ENCODE measurements at places on chromosomes 16 and 17.

- no peak for DNase-seq
Measured at GRCh38 chr17:40171750-40172149, 5.5 kb upstream of the RAPGEFL1 start.

DNA sequence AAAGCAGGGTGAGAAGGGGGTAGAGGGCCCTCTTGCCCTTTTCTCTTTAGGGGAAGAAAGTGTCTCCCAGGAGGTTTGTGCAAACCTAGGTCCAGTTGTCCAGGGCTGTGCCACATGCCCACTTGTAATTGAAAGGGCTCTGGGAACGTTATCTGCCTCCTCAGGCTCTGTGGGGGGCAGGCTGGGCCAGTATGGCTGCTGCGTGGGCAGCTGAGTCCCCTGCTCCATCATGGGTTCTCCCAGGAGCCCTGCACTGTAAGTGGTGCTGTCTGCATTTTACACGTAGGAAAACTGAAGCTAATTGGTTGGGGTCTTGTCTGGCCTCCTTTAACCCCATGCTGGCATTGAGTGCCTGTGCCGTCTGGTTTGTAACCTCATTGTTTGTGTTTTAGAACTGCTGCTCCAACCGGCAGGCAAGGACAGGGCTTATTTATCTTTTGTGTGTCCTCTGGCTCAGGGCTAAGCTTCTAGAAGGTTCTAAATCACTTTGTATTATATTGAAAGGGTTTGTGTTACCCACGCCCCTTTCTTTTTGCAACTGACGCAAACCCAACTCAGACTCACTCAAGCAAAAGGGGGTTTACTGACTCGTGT is 117.7 kb upstream of the CIBAR2 start:
- no peak for DNase-seq

- DNase-seq: no peak
Measured at GRCh38 chr17:48613862-48614694, 1.0 kb downstream of the HOXB8 start.

DNA sequence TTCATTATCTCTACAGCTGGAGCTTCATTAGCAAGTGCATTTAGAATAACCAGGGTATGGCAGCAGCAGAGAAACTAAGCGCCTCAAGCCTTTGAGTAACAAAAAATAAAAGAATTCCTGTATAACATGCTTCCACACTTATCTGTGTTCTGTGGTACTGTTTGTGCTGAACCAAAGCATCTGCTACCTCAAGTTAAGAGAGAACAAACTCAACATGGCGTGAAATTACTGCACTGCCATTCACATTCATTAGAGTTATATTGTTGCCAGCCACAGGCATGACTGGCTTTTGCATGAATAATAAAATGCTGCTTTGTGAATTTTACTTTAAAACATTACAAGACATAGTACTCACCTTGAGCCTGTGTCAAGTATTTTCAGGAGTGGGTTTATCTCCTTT is 76.6 kb downstream of the NLK start:
- no peak for DNase-seq

DNA sequence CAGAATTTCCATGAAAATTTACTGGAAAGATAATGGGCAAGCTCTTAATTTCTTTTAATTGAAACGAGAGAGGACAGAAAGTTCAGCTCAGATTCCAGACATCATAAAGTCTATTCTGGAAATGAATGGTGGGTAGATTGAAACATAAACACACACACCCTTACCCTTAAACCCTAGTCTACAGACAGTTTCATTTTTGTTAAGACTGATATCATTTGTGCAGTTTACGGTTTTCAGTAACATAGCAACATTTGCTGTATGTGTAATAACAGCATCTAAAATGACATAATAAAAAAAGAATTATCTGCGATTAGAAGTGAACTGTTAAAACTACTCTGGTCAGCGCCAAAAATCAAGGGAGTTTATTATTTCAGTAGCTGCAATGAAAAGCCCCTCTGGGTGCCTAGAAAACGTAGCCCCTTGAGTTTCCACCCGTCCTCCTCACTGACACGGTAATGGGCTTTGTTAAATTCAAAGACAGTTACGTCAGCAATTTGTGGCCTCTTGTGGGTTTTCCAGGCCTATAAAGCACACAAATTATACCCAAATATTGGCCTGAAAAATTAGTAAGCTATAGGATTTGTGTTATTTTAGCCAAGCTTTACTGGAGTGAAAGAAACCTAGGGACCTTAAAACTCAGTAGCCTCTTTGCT is 520.6 kb upstream of the SOX9 start:
- DNase-seq: no peak

GRCh38 chr16:69110406-69110805 is 5.0 kb downstream of the HAS3 start:
- DNase-seq: no peak

DNA sequence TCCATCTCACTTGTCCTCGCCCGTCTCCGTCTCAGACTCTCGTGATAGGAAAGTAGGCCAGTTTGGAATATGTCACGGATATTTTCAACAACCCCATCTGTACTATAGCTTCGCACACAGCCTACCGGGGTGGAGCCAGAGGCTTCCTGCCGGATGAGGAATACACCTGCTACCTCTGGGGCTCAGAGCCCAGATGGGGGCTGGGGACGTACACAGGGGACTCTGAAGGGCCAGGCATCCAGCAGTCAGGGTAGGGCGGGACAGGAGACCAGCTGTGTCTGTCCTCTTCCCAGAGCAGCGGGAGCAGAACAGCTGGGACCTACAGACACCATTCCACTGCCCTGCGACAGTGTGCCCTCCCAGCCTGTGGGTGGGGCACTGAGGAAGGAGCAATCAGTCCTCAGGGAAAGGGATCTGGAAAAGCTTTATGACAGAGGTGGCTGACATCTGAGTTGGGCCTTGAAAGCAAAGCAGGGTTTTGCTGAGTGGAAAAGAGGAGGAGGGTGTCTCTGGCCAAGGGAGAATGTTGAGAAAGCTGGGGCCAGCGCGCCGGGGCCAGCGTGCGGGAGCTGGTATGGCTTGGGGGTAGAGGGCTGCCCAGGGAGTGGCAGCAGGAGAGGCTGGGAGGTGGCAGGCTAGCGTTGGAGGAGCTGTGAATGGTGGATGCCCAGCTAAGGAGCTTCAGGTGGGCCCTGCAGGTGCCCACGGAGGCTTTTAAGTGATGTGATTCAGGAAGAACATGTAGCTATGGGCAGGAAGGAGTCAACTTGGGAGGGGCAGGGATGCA is 11.5 kb upstream of the SRCIN1 start:
- no peak for DNase-seq

GRCh38 chr17:57552114-57552624 is 192.9 kb downstream of the CCDC182 start:
- no peak for DNase-seq

DNA sequence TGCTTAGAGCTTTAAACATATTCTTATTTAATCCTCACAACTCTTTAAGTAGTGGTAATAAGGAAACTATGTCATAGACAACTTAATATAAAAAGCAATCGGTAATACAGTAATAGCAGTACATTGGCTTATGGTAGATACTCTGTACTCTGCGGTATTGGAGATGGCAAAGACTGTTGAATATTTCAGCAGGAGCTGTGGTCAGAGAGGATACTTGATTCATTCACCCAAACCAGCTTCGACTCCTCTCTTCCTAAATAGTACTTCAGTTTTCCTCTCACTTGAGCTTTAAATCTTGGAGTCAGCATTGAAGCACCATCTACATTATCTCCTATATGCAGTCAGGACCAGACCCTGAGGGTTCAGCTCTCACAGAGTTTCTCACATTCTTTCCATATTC is 169.3 kb downstream of the CYB561 start:
- no peak for DNase-seq

GRCh38 chr16:65956100-65956499 is 410.4 kb upstream of the CDH5 start:
- no peak for DNase-seq

- no peak for DNase-seq
Measured at GRCh38 chr16:73355981-73356380, 308.1 kb upstream of the ZFHX3 start.

DNA sequence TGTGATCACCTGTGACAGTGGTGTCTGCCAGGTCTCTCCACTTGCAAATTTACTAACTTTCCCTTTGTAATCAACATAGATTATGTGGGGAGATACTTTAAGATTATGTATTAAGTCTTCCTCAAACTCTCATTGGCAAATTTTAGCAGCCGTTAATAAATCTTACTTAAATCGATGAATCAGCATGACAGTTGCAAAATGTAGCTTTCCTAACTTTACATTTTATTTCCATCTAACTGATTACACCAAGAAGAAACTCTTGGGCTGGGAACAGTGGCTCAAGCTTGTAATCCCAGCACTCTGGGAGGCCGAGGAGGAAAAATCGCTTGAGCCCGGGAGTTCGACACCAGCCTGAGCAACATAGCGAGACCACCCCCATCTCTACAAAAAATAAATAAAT is 23.3 kb upstream of the CPNE2 start:
- DNase-seq: no peak

GRCh38 chr16:54362591-54363206 is 76.1 kb upstream of the IRX3 start:
- DNase-seq: no peak

- no peak for DNase-seq
Measured at GRCh38 chr17:1779571-1780131, 17.8 kb downstream of the SERPINF1 start.

- DNase-seq: no peak
Measured at GRCh38 chr17:80996422-80997305, 5.0 kb downstream of the CHMP6 start.

- no peak for DNase-seq
Measured at GRCh38 chr17:78379131-78379491, 662 bp downstream of the PGS1 start.

- peak; percentile 44 for DNase-seq
Measured at GRCh38 chr16:58511933-58512815, 3.1 kb upstream of the SETD6 start.

DNA sequence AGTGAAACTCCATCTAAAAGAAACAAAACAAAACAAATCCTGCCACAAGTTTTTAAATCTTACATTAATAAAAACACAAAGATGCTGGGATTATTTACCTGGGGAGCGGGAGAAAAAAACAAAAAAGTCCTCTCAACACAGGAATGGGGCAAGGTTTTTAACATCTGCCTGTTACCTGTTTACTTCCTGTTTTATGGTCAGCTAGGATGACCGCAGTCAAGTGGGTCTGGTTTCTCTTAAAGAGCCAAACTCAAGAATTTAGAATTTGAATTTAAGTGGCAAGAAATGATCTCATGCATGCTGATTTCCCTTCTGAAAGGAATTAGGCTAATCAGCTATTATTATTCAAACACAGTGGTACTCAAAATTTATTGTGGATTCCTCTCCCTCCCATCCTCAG is 39.7 kb upstream of the TBC1D3K start:
- DNase-seq: no peak

DNA sequence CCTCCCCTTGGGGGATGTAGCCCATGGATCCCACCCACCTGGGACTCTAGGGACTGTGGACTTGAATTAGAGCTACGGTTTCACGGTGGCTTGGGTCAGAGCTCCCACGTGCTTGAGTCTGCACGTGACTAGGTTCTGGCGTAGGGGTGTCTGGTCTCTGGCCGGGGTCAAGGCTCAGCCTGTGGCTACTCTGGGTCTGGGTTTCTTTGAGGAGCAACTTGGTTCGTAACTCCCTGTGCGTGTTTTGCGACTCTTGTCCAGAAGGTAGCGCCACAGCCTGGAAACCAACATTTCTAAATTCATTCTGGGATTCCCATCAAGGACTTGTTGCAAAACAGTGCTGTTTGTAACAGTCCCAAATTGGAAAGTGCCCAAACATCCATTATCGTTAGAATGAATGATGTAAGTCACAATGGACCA is 470 bp upstream of the GGT6 start:
- no peak for DNase-seq

GRCh38 chr16:4179020-4179419 is 62.8 kb upstream of the ADCY9 start:
- no peak for DNase-seq

- no peak for DNase-seq
Measured at GRCh38 chr17:859061-859823, 77.1 kb downstream of the MRM3 start.

- no peak for DNase-seq
Measured at GRCh38 chr16:60438894-60439293, 1597.3 kb downstream of the CDH8 start.

DNA sequence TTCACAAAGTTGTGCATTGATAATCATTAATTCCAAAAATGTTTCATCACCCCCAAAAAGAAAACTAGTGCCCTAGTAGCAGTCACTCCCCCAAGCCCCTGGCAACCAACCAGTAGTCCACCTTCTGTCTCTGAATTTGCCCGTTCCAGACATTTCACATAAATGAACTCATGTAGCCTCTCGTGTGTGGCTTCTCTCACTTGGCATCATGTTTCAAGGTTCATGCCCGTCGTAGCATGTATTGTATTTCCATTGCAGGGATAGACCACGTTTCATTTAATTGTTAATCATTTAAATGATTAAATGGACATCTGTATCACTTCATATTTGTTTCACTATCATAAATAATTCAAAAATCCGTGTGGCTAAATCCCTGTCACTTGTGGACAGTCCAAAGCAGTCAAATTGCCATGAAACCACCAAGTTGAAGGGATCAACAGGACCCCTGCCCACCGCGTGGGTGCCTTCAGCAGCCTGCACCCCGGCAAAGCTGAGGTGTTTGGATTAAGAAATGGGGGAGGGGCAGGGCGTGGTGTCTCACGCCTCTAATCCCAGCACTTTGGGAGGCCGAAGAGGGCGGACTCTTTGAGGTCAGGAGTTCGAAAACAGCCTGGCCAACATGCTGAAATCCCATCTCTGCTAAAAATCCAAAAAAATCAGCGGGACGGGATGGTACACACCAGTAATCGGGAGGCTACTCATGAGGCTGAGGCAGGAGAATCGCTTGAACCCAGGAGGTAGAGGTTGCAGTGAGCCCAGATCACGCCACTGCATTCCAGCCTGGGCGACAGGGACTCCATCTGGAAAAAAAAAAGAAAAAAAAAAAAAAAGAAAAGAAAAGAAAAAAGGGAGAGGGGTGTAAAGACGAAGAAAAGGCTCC is 8.7 kb upstream of the FLYWCH2 start:
- no peak for DNase-seq

- no peak for DNase-seq
Measured at GRCh38 chr17:40122999-40123810, 1.4 kb downstream of the MSL1 start.

- DNase-seq: no peak
Measured at GRCh38 chr17:40872416-40872815, 5.4 kb upstream of the KRT12 start.

DNA sequence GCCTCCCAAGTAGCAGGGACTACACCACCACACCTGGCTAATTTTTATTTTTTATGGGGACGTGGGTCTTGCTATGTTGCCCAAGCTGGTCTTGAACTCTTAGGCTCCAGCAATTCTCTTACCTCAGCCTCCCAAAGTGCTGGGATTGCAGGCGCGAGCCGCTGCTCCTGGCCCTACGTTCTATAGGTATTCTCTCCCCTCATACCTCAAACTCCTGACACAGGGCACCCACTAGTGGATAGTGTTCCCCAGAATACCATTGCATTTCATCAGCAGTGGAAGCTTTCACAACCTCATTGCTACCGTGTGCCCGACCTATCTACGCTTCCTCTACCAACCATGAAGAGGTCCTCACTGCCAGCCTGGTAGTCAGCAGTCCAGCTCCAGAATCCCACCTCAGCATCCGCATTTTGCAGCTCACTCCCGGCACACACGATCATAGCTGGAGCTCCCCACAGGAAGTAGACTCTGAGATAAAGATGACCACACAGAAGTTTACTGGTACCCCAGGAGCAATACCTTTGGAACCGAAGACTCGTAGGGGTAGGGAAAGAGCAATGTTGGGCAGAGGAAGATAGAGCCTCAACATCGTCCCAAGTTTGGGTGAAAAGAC is 9.3 kb downstream of the CTRB2 start:
- DNase-seq: no peak

Data from activated CD8-positive, alpha-beta memory T cell treated with anti-CD3 and anti-CD28 coated beads for 48 hours (primary cell).